ENCODE measurements at places on chromosomes 16 and 17. TPM values are rescaled to one million over a fixed set of nuclear protein-coding genes. Genes with fewer than 3 reads are reported as not detected.

GRCh38 chr17:67942810-67943209 is 53.5 kb downstream of the C17orf58 start:
- no peak overlapping the region for H3K27ac ChIP-seq
- H3K4me3 ChIP-seq: no peak overlapping the region
- no peak for DNase-seq
- H3K4me1 ChIP-seq: peaks cover 5% of the 10 kb centered on the region
- peaks cover 85% of the 10 kb centered on the region for H3K36me3 ChIP-seq

DNA sequence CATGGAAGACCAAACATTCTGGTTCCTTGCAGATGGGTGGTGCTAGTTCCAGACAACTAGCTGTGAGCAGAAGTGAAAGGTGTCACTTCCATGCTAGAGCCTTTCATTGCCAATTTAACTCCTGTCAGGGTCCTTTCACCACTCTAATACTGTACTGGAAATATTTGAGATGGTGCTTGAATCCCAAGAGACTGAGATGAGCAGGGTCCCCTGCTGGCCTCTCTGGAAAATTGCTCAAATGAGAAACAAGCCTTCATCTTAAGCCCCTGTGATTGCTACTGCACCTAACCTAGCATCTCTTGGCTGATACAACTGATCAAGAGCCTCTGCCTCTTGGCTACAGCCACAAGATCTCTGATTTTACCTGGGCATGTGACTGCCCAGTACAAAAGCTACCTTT is 7.4 kb upstream of the VAC14 start:
- no peaks in the 10 kb centered on the region for H3K36me3 ChIP-seq
- peaks cover 10% of the 10 kb centered on the region for H3K27me3 ChIP-seq
- H3K4me3 ChIP-seq: no peak overlapping the region
- no peaks in the 10 kb centered on the region for H3K4me1 ChIP-seq

DNA sequence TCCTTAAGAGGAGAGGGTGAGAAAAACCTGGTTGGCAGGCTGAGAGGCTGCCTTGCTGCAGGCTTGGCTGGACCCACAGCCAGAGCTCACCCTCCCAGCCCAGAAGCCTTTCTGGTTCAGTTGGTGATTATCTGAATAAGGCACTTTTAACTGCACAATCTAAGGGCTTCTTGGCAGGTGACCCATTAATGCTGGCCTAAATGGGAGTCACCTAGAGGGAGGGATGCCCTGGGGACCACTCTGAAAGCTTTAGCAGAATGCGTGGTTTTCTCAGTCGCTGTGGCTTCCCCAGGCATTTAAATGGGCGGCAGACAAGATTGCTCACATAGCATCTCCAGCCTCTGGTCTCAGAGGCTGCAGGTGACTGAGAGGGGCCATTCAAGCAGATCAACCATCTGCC is 33.2 kb upstream of the SHISA9 start:
- H3K27me3 ChIP-seq: no peaks in the 10 kb centered on the region
- DNase-seq: no peak

DNA sequence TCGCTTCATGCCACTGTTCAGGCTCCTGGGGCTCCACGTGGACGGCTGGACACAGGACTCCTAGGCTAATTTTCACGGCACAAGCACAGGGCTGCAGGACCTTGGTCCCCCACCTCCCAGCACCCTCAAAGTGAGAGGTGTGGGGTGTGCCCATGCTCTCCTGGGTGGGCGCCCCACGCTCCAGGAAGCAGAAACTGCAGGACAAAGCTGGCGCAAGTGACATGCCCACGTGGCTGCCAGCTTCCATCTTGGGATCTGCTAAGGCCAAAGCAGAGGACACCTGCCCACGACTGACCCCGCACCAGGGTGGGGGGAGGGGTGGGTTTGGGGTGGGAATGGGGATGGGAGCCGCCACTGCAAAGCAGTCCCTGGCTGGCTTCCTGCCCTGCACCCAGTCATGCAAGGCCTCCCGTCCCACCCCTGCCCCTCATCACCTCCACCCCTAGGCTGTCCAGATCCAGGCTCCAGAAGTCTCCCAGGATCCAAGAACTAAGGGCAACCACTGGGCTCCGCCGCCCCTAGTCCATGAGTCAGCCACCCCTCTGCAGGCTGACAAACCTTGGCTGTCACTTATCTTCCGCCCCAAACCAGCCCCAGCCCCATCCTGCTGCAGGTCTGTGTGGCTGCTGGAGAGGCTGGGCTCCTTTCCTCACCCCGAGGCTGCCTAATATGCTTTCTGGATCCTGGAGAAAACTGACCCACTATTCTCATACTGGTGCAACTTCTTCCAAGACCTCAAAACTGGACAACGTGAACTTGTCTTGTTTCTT is 11.1 kb downstream of the USP6 start:
- peaks cover 14% of the 10 kb centered on the region for H3K27me3 ChIP-seq
- H3K4me3 ChIP-seq: no peak overlapping the region
- no peak overlapping the region for H3K27ac ChIP-seq
- peak; percentile 11 for DNase-seq
- no peaks in the 10 kb centered on the region for H3K36me3 ChIP-seq
- peaks cover 4% of the 10 kb centered on the region for H3K4me1 ChIP-seq

The DPEP3 gene
- total RNA-seq: not detected

The NUFIP2 gene
- total RNA-seq: 54.4 TPM

The SLC25A10 gene
- 8.8 TPM for total RNA-seq

DNA sequence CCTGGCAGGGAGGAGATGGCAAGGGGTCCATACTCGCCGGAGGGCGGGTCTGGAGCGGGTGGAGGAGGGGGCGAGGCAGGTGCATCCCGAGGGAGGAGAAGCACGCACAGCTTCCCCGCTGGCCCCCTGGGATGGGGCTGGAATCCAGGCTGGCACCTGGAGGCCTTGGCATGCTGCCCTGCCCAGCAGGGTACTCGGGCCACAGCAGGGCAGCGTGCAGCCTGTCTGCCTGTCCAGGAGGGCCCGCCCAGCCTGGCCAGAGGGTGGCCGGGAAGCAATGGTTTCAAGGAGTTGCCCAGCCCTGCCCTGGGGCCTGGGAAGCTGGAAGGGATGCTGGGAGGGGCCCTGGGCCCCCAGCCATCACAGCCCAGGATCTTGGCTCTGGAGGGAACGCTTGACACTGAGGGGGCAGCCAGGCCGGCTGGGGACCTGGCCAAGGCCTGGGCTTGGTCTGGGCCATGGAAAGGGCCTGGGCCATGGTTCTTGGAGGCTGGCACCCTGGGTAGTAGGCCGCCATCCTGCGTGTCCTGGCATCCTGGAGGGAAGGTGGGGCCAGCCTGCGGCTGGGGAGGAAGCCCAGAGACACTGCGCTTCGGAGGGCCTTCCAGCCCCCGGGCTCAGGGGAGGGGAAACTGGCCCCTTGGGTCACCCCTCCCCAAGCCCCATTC is 1.1 kb downstream of the GLIS2 start:
- peak overlapping the region; percentile 52 for H3K27ac ChIP-seq
- H3K4me3 ChIP-seq: peak overlapping the region; percentile 78
- no peaks in the 10 kb centered on the region for H3K27me3 ChIP-seq
- DNase-seq: peak; percentile 64
- H3K36me3 ChIP-seq: no peaks in the 10 kb centered on the region

The MEOX1 gene
- total RNA-seq: 0.39 TPM

GRCh38 chr17:50359998-50360461 is 13.0 kb downstream of the MRPL27 start:
- no peaks in the 10 kb centered on the region for H3K27me3 ChIP-seq
- H3K4me3 ChIP-seq: no peak overlapping the region
- no peak overlapping the region for H3K27ac ChIP-seq
- peak; percentile 40 for DNase-seq
- H3K36me3 ChIP-seq: peaks cover 41% of the 10 kb centered on the region

DNA sequence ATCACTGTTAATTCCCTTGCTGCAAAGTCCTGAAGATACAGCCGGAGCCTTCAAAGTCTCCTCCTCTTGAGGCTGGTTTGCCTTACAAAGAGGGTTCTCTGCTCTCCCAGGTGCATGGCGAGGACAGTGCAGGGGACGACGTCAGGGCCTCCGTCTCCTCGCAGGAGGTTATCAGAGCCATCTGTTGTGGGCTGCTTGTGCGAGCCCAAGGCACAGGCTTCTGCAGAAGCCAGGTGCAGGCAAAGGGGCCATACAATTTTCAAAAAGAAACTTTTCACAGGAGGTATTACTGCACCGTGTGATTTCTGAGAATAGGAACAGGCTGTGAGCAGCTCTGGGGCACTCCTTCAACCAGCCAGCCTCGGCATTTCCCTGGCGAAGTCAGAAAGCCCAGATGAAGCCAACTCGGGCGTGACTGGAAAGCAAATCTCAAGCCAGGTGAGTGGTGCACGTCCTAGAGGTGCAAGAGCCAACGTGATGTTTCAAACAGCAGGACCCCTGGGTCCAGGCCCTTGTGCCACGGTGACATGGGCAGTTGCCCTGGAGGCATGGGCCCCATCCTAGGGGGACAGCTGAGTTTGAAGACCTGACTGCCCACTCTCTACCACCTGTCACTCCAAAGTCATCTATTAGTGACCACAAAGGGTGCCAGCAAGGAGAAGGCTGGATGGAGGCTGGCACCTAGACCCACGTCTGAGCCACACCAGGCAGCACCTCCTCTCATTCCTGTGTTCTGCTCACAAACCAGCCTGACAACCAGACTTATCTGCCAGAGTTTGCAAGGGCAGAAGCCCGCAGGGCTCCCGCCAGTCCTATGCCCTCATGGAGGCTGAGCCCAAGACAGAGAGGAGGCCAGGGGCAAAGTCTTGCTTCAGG is 68.6 kb downstream of the SMPD3 start:
- no peaks in the 10 kb centered on the region for H3K27me3 ChIP-seq
- no peaks in the 10 kb centered on the region for H3K4me1 ChIP-seq
- no peak overlapping the region for H3K27ac ChIP-seq
- DNase-seq: no peak
- no peak overlapping the region for H3K4me3 ChIP-seq

The KRT32 gene
- not detected for total RNA-seq

The GDPD3 gene
- total RNA-seq: 5.3 TPM

- H3K4me3 ChIP-seq: no peak overlapping the region
- no peak overlapping the region for H3K27ac ChIP-seq
- H3K27me3 ChIP-seq: peaks cover 20% of the 10 kb centered on the region
- peaks cover 13% of the 10 kb centered on the region for H3K4me1 ChIP-seq
- no peak for DNase-seq
- no peaks in the 10 kb centered on the region for H3K36me3 ChIP-seq
Measured at GRCh38 chr16:88687676-88688012, 1.3 kb upstream of the SNAI3 start.

DNA sequence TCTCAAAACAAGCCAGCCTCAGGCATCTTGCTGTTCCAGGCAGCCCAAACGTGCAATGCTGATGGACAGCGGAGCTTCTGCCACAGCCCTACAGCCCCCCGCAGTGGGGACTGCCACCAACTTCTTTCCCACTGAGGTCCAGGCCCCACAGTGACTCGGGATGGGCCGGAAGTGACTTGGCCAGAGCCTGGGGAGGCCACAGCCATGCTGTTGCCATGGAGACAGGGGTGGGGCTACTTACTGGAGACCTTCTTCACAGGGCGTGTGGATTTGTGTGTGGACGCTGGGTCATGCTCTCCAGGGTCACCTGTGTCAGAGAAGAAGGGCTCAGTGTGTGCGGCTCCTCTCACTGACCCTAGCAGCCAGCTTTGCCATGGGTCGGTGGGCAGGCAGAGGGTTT is 15.0 kb downstream of the TRIM25 start:
- H3K27ac ChIP-seq: no peak overlapping the region
- H3K4me1 ChIP-seq: no peaks in the 10 kb centered on the region
- H3K4me3 ChIP-seq: no peak overlapping the region
- H3K36me3 ChIP-seq: peaks cover 92% of the 10 kb centered on the region

DNA sequence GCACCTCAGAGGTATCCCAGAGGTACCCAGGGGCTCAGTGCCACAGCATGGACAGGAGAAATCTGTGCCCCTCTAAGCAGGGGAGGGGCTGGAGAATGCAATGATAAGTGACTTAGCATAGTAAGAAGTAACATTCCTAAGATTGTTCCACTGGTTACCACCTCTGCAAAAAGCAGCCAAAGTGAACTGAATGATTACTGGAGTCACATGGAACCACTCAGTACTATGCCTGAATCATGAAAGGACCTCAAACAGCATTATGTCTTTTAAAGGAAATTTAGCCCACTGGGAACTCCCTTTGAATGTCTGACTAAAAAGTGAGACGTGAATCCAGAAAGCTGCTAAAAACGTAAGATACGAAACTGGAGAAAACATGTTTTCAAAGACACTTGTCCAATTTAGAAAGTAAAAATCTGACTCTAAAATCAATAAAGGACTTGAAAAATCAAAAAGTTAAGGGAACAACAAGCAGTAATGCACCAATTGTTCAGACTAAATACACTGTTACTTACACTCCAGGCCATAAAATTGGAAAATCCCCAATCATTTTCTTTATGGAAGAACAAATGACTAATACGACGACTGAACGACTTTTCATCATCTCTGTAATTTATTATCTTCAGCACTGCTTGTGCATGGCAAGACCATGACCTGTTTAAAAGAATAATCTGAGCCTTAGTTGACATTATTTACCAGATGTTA is 38.6 kb downstream of the LITAFD start:
- H3K27me3 ChIP-seq: no peaks in the 10 kb centered on the region
- H3K4me1 ChIP-seq: peaks cover 36% of the 10 kb centered on the region
- no peak overlapping the region for H3K4me3 ChIP-seq
- H3K36me3 ChIP-seq: peaks cover 54% of the 10 kb centered on the region
- H3K27ac ChIP-seq: peak overlapping the region; percentile 32

GRCh38 chr16:88415713-88416323 is 33.1 kb downstream of the ZNF469 start:
- H3K27me3 ChIP-seq: no peaks in the 10 kb centered on the region
- no peak overlapping the region for H3K27ac ChIP-seq
- no peak for DNase-seq

The JPH3 gene
- total RNA-seq: 0.10 TPM

- no peaks in the 10 kb centered on the region for H3K36me3 ChIP-seq
- DNase-seq: no peak
- H3K27ac ChIP-seq: no peak overlapping the region
- H3K4me1 ChIP-seq: peaks cover 11% of the 10 kb centered on the region
- H3K4me3 ChIP-seq: no peak overlapping the region
Measured at GRCh38 chr17:29914819-29915537, 15.1 kb downstream of the SSH2 start.

The ATAD5 gene
- 4.0 TPM for total RNA-seq

GRCh38 chr17:15942207-15942833 is 2.6 kb upstream of the ADORA2B start:
- no peaks in the 10 kb centered on the region for H3K27me3 ChIP-seq
- no peaks in the 10 kb centered on the region for H3K36me3 ChIP-seq
- no peak overlapping the region for H3K27ac ChIP-seq
- H3K4me1 ChIP-seq: peaks cover 22% of the 10 kb centered on the region

GRCh38 chr17:51014129-51014528 is 106.5 kb downstream of the SPAG9 start:
- DNase-seq: no peak
- H3K4me3 ChIP-seq: no peak overlapping the region
- H3K27ac ChIP-seq: no peak overlapping the region
- no peaks in the 10 kb centered on the region for H3K27me3 ChIP-seq
- no peaks in the 10 kb centered on the region for H3K4me1 ChIP-seq

- no peaks in the 10 kb centered on the region for H3K36me3 ChIP-seq
- H3K27me3 ChIP-seq: no peaks in the 10 kb centered on the region
- DNase-seq: no peak
- H3K4me3 ChIP-seq: no peak overlapping the region
- H3K27ac ChIP-seq: no peak overlapping the region
Measured at GRCh38 chr17:39294060-39294459, 68.3 kb upstream of the STAC2 start.

- DNase-seq: no peak
- no peaks in the 10 kb centered on the region for H3K4me1 ChIP-seq
- H3K27me3 ChIP-seq: no peaks in the 10 kb centered on the region
Measured at GRCh38 chr17:82188001-82188961, 24.4 kb downstream of the CCDC57 start.

- H3K36me3 ChIP-seq: no peaks in the 10 kb centered on the region
- H3K27me3 ChIP-seq: no peaks in the 10 kb centered on the region
- no peaks in the 10 kb centered on the region for H3K4me1 ChIP-seq
- H3K4me3 ChIP-seq: no peak overlapping the region
- no peak overlapping the region for H3K27ac ChIP-seq
Measured at GRCh38 chr16:67999985-68000384, 701 bp upstream of the DPEP2 start.

Data from adrenal gland (tissue), 19 donors.